ENCODE measurements at places on chromosomes 4 and X. TPM values are rescaled to one million over a fixed set of nuclear protein-coding genes. Genes with fewer than 3 reads are reported as not detected.

ARHGAP4 gene
- total RNA-seq = 123 TPM

GRCh38 chr4:150578745-150579501 is 3.0 kb upstream of the MAB21L2 start:
- H3K27ac ChIP-seq = no peak overlapping the region
- H3K4me3 ChIP-seq = no peak overlapping the region
- H3K27me3 ChIP-seq = no peaks in the 10 kb centered on the region
- no peaks in the 10 kb centered on the region for H3K4me1 ChIP-seq

DNA sequence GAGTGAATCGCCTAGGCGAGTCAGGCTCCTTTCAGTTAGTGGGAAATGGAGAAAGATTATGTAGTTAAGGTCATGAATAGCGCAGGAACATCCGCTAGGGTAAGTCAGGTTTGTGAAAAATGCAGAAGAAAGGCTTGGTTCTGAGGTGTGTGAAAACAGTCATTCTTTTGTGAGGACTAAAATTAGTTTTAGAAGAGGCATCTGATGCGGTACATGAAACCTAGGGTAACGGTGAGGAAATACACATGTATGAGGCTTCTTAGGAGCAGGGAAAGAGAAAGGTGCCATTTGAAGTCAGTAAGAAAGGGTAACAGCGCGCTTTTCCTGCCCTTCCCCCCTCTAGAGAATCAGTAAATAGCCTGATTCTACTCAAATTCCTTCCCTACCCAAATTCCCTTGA is 570 bp upstream of the RNF128 start:
- no peak for DNase-seq
- H3K4me3 ChIP-seq = peak overlapping the region; percentile 56
- H3K27me3 ChIP-seq = peaks cover 31% of the 10 kb centered on the region
- H3K36me3 ChIP-seq = no peaks in the 10 kb centered on the region
- H3K4me1 ChIP-seq = peaks cover 3% of the 10 kb centered on the region
- no peak overlapping the region for H3K27ac ChIP-seq

- no peaks in the 10 kb centered on the region for H3K27me3 ChIP-seq
Measured at GRCh38 chr4:8495803-8496202, 55.2 kb downstream of the TRMT44 start.

GRCh38 chrX:56788229-56788628 is 59.2 kb downstream of the NBDY start:
- no peak for DNase-seq
- no peaks in the 10 kb centered on the region for H3K27me3 ChIP-seq
- H3K27ac ChIP-seq = no peak overlapping the region
- H3K36me3 ChIP-seq = peaks cover 6% of the 10 kb centered on the region
- peaks cover 16% of the 10 kb centered on the region for H3K4me1 ChIP-seq

DNA sequence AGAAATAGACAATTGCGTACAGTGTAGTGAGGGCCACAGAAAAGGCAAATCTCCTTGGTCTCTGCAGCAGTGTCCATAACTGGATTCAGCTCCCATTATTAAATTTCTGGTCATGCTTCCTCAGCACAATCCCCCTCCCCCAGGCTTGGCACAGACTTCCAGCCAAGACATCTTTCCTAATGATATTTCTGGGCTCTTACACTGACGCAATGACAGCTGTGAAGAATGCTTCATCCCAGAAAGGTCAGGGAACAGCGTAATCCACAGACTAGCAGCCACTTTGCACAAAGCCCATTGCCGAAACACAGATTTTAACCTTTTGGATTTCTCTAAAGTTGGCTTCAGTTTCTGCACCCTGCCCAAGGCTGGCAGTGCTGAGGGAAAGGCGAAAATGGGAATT is 597.6 kb upstream of the CPEB2 start:
- H3K36me3 ChIP-seq = no peaks in the 10 kb centered on the region
- no peaks in the 10 kb centered on the region for H3K4me1 ChIP-seq
- DNase-seq = no peak
- H3K4me3 ChIP-seq = no peak overlapping the region

- no peak overlapping the region for H3K4me3 ChIP-seq
- no peak overlapping the region for H3K27ac ChIP-seq
- H3K36me3 ChIP-seq = no peaks in the 10 kb centered on the region
Measured at GRCh38 chr4:185566972-185567371, 31.7 kb upstream of the PDLIM3 start.

All from activated naive CD8-positive, alpha-beta T cell treated with anti-CD3 and anti-CD28 coated beads for 36 hours (primary cell).